ENCODE measurements at places on chromosomes 7 and 10.

- no peak for DNase-seq
These were observed 61.3 kb downstream of the SKIDA1 start for GRCh38 chr10:21464134-21464533.

DNA sequence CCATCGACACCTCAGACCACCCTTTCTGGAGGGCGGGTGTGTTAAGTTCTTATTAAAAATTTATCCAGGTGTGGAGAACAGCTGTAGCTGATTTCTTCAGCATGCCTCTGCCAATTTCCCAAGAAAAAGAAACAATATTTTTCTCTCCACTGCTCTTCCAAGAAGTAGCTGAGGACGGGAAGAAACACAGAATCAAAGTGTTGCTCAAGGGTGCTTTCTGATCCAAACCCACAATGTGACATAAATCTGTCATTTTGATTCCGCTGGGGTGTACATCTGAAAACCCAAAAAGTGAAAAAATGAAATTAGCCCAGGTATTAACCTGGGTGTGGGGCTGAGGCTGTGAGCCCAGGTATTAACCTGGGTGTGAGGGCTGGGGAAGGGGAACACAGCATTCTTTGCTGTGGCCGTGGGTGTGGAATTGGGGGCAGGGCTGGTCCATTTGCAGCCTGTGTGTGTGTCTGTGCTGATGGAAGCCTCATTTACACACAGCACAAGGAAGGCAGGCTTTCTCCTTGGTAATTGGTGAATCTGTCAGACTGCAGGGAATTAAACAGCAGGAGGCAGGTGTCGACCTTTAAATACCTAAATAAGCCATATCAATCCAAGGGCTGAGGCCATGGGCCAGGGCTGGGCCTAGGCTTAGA lies 48.4 kb upstream of the CCDC3 start:
- no peak for DNase-seq

DNA sequence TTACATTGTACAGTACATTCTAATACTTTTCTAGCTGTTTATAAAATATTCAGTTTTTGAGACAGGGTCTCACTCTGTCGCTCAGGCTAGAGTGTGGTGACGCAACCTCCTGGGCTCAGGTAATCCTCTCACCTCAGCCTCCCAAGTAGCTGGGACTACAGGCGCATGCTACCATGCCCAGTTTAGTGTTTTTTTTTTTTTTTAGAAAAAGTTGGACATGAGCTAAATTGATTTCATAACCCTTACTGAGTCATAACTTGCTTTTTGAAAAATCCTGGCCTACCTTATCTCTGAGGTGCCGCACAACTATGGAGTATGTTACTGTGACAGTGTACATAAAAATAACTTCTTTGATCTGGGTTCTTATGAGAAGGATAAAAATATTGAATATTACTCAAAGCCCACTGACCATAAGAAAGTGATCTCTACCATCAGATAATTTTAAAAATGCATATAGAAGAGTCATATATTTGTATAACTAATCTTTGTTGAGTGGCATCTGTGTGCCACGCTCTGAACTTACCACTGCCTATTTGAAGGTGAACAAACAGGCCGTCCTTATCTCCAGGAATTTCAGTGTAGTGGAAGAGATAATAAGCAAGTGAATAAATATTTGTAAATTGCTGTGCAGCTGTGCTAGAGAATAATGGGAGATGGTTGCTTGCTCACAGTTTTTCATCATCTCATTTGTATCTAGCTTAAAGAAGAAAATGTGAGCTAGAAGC lies 73.2 kb downstream of the PPP1R9A start:
- no peak for DNase-seq

- no peak for DNase-seq
These were observed 26.4 kb downstream of the ASB13 start for GRCh38 chr10:5640036-5640435.

GRCh38 chr7:99308461-99309074 lies 17.1 kb upstream of the ARPC1A start:
- no peak for DNase-seq

- DNase-seq: no peak
These were observed at the start of gene UNCX for GRCh38 chr7:1232623-1233332. UNCX (plus strand) TSS chr7:1232872; CDS start chr7:1233018, 146 bp downstream.

- no peak for DNase-seq
These were observed 14.0 kb upstream of the AKR1E2 start for GRCh38 chr10:4812046-4812445.

DNA sequence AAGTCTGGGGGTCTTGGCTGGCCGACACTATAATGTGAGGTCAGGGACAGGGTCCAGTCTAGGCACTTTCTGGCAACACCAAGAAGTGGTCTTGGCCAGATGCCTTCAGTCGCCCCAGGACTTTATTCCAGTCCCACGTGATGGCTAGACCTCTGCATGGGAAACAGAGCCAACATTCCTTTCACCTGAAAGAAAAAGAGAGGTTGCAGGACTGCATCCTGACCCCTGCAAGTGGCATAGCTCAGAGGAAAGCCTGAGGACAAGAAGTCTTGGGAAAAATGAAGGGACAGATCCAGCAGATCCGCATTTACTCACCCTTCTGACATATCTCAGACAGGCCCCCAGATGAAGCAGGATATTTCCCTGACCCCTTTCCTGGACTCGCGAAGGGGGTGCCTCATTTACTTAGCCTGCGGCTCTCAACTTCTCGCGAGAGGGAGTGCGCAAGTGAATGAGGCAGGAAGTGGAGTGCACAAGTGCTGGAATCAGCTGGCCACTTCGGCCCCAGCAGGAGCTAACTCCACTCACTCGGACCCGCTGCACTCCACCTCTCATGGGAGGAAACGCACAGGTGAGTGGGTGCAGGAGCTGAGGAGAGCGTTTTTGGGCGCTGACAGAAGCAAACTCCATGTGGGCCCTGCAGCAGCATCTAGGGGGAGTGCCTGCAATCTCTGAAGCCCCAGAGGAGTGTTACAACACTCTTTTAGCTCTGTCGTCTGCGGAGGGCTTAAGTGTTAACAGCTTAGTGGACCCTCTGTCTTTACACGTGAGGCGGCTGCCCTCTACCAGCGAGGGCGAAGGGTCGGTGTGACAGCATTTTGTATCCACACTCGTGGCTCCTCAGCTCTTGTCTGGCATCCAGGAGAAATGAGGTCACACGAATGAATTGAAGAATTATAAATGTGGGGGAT lies 916.2 kb upstream of the GHITM start:
- no peak for DNase-seq

DNA sequence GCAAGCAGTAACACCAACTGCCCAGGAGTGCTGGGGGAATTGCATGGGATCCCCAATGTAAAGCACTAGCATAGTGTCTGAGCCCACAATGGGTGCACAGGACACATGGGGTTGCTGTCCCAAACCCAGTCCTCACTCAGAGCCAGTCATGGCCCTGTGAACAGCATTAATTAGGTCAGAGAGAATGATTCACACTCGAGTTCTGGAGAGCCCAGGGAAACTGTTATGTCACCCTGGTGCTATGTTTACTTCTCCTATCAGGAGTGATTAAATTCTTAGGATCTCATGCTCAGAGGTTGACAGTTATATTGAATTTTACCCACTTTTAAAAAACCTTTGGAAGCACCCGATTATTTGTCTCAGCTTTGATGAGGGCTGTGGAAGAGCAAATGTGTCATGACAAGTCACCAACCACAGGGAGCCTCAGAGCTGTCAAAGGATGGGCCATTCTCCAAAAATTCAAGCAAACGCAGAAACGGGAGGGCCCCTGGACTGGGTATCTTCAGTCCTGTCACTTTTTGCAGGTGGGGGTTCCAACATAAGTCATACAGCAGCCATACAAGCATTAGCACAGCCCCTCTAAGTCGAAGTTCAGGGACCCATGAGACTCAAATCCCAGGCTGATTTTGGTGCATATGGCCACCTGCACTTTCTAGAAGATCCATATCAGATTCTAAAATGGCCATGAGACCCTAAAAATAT lies 1.3 kb upstream of the RASSF4 start:
- DNase-seq: no peak

- DNase-seq: no peak
These were observed 144.7 kb upstream of the ZNF716 start for GRCh38 chr7:57305192-57305748.

GRCh38 chr7:34425194-34425593 lies 232.8 kb upstream of the NPSR1 start:
- no peak for DNase-seq

GRCh38 chr10:24197263-24197662 lies 11.7 kb upstream of the KIAA1217 start:
- no peak for DNase-seq

- no peak for DNase-seq
These were observed 387.6 kb downstream of the KCNMA1 start for GRCh38 chr10:77249901-77250459.

DNA sequence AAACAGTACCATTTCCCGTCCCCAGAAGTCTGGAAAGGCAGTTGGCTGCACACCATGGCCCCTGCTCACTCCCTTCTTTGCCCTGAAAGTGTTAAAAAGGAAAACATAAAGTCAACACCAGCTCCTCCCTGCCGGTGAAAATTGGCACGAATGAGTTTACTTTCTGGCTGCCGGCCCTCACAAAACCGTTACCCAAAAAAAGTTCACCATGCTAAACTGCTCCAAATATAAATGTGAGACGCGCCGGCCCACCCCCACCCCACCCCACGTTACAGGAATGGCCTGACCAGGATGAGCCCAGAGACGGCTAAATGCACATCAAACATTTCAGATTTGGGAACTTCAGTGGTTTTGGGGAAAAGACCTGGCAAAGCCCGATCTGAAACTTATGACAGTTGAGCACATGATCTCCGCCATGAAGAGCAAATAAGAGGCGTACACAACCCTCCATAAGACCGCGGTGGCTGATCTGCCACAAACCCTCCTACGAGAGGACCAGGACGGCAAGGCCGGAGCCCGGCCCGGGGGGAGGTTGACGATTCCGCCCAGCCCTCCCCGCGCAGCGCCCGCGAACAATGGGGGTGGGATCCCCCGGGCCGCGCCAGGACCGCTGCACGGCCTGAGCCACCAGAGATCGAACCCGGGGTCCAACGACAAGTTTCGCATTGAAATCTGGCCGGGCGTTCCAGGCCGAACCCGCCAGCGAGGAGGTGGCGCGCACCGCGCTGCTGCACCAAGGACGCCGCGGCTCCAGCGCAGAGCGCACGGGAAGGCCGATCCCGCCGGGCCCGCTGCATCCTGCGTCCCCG lies 952 bp downstream of the DIP2C start:
- DNase-seq: no peak

DNA sequence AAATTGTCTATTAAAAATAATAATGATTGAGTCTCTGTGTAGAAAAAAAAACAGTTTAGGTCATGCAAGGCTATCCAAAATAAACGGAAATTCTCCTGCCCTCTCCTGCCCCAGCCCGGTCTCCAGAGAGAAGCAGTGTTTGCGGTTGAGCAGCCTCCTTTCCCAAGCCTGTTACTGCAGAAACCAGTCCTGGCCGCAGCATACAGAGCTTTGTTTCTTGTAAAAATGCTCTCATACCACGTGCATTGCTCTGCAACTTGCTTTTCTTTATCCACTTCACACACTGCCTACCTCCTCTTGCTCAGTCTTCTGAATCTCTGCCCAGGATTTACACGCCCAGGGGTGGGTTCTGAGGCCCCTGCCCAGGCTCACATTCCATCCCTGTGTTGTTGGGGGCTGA lies 34.4 kb upstream of the CUL1 start:
- no peak for DNase-seq

GRCh38 chr7:26898891-26899290 lies 34.5 kb upstream of the SKAP2 start:
- DNase-seq: no peak

GRCh38 chr7:98879198-98879978 lies 1.1 kb downstream of the TRRAP start:
- DNase-seq: no peak

GRCh38 chr7:25966469-25966868 lies 185.5 kb upstream of the NFE2L3 start:
- DNase-seq: no peak

GRCh38 chr10:30437031-30437841 lies 3.3 kb downstream of the MAP3K8 start:
- DNase-seq: no peak

- DNase-seq: no peak
These were observed 38.3 kb downstream of the PRF1 start for GRCh38 chr10:70564113-70564725.

- DNase-seq: no peak
These were observed 98.6 kb downstream of the CREM start for GRCh38 chr10:35225204-35225603.

DNA sequence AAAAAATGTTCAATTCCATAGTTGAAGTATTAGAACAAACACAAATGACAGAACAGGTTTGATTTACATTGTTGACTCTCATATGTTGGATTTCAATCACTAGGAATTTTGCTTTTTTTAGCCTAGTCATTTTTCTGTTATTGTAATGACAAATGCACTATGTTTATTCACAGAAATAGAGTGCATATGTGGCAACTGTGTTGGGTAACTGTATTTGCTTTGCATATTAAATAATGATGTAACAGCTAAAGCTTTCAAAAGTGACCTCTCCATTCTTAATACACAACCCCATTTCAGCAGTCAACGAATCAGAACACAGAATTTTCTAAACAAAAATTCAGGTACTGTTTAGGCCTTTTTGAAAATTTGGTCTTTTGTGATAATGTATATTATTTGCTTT lies 54.0 kb upstream of the SLC26A5 start:
- DNase-seq: no peak

- DNase-seq: peak; percentile 55
These were observed 93.2 kb downstream of the AKR1D1 start for GRCh38 chr7:138169441-138169851.

All from iPS DF 6.9 (cell line).